Stomach (tissue), 19 donors: ENCODE measurements at places on chromosomes 7 and 10.
A peak's percentile ranks its signal among the peaks of the same experiment; 100 is the strongest.

DNA sequence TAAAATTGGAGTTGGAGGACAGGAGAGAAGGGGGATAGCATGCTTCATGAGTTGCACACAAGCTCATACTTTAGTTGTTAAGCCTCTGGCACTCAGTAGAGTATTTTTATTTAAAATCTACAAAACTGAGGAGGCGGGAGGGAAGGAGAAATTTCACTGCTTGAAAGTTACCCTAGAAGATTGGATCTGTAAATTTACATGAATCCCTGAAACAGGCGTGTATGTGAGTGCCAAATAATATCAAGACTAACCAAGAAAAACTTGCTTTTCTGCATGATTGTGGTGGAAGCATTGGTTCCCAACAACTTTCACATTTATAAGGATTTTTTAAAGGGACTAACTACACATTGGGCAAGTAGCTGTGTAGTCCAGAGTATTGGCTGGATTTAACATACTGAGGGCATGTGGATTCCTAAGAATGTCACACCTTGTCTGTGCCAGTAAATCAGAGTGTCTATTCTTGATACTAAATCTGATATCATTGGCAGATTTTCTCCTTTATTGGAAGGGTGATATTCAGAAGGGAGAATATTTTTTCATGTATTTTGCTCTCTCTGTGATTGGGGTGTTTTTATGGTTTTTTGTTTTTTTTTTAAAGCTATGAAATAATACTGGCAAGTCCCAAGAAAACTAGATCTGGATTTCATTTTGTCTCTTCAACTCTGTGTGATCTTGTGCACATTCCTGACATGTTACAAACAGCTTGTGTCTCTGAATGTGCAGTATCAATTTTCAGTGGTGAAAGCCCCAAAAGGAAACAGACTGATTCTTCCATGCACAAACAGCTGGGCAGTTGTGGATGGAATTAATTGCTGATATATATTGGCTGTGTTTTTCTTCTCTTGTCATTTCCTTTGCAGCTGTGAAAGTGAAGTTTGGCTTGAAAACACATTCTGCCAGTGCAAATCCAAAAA is 67.2 kb downstream of the ADD3 start:
- peak; percentile 75 for DNase-seq

GRCh38 chr10:6877722-6878392 is 297.8 kb upstream of the PRKCQ start:
- peak; percentile 44 for DNase-seq

GRCh38 chr7:25517906-25518305 is 289.6 kb upstream of the NPVF start:
- DNase-seq: no peak

DNA sequence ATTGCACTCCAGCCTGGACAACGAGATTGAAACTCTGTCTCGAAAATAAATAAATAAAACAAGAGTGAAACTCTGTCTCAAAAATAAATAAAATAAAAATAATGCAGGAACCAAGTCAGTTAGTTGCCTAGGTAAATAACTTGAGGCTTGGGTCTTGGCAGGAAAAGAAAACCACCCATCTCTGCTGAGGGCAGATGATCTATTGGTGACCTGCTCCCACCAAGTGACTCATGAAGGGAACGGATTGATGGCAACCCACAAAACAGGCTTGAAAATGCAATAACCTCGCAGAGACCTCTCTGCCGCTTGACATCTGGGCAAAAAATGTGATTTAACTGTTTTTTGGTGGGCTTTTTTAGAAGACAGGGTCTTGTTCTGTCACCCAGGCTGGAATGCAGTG is 86.6 kb downstream of the CALN1 start:
- no peak for DNase-seq

DNA sequence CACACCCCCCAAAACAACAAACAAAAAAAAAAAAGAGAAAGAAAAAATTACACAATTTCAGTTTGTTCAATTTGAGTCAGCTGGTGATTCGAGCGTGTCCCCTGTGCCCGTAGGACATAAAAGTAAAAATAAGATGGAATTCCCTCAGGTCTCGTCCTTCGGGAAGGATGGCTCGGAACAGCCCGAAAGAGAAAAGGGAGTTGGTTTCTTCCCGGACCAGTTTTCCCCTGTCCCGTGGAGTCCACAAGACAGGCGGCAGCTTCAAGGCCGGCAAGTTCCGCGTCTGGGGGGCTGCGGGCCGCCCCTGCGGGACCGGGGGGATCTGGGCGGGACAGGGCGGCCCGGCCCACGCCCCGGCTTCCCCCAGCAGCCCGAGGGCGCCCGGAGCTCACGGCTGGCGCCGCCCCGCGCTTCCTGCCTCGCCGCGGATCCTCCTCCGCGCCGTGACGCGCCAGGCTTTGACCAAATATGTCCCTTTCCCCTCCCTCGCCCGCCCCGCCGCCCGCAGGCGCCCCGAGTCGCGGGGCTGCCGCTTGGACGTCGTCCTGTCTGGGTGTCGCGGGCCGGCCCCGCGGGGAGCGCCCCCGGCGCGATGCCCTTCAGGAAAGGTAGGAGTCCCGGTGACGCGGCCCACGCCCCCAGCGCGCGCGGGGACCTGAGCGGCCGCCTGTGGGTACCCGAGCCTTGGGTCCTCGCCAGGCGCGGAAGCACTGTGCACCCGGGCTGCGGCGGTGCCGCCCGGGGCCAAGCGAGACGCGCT is 55.8 kb downstream of the RBM17 start:
- peak; percentile 96 for DNase-seq

GRCh38 chr7:41054960-41055661 is 647.8 kb downstream of the INHBA start:
- peak; percentile 38 for DNase-seq

DNA sequence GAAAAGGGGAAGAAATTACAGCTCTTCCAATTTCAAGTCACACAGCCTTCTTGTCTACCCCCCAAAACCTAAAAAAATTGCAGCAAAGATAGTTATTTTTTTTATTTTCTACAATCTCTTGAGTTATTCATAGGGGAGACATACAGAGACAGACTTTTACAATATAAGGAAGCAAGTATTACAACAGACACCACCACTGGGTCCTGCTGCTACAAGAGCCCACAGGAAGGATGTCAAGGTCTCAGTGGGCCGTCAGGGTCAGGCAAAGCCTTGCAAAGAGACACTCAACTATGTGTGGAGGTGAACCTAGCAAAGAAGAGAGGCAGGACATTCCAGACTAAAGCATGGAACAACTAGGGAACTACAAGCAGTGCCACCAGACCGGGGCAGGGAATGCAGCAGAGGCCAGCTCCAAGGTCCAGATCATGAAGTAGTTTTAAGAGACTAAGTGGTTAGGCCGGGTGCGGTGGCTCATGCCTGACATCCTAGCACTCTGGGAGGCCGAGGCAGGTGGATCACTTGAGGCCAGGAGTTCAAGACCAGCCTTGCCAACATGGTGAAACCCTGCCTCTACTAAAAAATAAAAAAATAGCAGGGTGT is 28.2 kb upstream of the ZCCHC24 start:
- DNase-seq: no peak

GRCh38 chr10:71964743-71965515 is 734 bp downstream of the CHST3 start:
- peak; percentile 82 for DNase-seq

DNA sequence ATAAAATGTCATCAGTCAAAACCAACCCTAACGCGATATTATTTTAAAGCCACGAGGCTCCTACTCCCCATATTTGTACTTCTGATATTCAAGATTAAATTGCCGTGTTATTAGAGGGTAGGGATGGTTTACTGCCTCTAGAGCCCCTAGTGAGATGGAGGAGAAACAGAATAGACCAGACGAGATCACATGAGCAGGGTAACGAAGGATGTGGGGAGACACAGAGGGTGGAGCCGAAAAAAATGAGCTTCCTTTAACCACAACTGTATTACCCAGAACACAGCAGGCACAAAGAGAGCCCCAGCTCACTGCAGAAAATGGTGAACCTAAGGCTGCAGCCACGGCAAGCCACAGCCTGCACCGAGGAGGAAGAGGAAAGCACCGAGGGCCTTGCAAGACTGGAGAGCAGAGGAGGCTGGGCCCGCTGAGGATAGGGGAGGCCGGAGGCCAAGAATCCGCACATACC is 14.3 kb downstream of the ZC3HAV1 start:
- no peak for DNase-seq

DNA sequence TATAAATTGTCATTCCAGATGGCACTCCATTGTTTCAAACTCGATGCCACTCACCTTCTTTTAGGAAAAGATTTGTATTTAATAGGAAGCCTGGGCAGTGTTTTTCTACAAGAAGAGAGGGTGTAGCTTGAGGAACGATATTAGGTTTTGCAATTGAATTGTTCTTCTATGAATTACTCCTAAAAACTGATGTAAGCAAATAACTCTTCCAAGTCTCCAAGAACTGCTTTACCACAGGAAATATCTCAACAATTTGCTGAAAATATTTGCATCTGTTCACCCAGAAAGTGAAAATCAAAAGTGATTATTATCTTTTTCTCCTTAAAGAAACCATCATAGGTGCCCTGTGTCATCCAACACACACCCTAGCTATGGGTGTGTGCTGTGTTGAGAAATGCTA is 261.3 kb upstream of the MEOX2 start:
- no peak for DNase-seq

DNA sequence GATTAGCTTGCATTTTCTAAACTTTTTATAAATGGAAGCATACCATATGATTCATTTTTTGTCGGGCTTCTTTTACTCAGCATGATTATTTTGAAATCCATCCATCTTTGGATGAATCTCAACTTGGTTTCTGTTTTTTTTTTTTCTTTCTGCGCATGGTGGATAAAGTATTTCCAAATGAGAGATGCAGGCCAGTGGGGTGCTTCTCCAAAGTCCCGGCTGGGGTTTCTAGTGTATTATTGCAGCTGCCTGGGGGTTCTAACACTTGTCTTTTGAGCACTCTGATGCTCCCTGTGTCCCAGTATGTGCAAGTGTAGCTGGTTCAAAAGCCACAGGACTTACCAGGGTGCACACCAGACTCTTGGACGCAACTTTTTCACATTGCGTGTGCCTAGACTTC is 70.9 kb upstream of the LOXL4 start:
- DNase-seq: no peak

- no peak for DNase-seq
Observed at GRCh38 chr7:24956021-24956420, 24.0 kb downstream of the OSBPL3 start.

DNA sequence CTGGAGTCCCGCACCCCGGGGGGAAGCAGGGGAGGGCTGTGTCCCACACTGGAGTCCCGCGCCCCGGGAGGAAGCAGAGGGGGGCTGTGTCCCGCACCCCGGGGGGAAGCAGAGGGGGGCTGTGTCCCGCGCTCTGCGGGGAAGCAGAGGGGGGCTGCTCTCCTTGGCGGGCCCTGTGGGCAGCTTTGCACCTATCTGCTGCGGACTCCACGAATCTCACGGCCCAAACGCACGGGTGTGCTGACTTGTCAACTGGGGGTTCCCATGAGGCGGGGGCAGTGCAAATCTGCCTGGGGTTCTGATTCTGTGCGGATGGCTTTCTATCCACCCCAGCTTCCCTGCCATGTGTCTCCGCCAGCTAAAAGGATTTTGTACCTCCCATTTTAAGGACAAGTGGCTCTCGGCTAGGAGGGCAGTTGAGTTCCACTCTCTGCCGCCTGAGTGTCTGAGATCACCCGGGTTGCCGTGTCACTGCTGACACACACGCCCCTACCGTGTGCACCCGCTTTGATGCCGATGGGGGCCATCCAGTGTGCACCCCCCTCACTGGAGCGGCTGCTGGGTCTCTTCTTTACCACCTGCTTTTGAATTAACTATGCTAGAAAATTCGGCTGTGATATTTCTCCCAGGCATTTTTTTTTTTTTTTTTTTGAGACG is 20.5 kb downstream of the GPER1 start:
- no peak for DNase-seq

- DNase-seq: no peak
Observed at GRCh38 chr10:129973674-129974059, 9.6 kb upstream of the EBF3 start.

DNA sequence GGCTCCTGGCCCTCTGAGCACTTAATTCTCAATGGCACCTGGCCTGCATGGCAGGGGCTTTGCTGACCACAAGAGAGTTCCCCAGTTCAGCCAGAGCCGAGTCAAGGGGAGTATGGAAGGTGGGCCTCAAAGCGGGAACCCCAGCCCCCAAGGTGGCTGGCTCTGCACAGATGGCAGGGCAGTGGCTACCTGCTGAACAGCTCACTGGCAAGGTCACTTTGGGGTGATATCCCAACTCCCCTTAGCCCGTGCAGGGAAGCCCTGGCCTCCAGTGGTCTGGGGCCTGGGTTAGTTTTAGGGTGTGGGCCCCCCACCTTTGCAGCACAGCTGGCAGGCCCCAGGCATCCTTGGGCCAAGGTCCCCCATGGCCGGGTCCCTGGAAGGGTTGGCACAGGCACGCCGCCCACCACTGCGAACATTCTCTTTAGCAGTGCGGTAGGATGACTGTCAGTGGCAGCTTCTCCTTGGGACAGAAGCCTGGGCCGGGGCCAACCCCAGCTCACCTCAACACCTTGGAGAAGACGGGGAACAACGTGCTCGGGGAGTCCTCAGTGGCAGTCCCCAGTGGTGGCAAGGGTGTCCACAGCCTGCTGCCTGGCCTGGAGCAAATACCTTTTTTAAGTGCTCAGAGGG is 36.8 kb downstream of the PPIF start:
- DNase-seq: no peak
